Neural crest cell (in vitro differentiated cells): ENCODE measurements at places on chromosomes 4 and X.

- no peak for DNase-seq
Observed at GRCh38 chrX:38985375-38985774, 184.1 kb downstream of the MID1IP1 start.

- no peak for DNase-seq
Observed at GRCh38 chr4:128913228-128913627, 103.7 kb downstream of the JADE1 start.

GRCh38 chr4:11976726-11977263 is 548.1 kb upstream of the HS3ST1 start:
- no peak for DNase-seq

- no peak for DNase-seq
Observed at GRCh38 chr4:8880851-8881250, 9.2 kb upstream of the HMX1 start.

DNA sequence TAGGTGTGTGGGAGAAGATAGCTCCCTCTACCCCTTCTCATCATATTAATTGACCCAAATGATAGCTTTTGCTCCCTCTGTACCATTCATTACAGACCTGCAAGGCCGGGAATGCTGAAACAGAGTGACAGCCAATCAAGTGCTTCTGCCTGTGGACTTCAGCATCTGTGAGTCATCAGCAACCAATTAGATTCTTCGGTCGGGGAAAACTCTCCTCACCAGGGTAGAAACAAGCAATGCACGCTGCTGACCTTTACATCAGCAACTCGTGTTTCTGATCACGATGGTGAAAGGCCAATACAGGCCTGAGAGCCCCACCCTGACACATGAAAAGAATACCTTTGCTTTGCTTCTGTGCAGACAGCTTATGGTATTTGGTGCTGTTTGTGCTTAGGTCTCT is 347.2 kb upstream of the DDX53 start:
- peak; percentile 2 for DNase-seq

- no peak for DNase-seq
Observed at GRCh38 chrX:150697641-150698040, 4.4 kb downstream of the MTMR1 start.

DNA sequence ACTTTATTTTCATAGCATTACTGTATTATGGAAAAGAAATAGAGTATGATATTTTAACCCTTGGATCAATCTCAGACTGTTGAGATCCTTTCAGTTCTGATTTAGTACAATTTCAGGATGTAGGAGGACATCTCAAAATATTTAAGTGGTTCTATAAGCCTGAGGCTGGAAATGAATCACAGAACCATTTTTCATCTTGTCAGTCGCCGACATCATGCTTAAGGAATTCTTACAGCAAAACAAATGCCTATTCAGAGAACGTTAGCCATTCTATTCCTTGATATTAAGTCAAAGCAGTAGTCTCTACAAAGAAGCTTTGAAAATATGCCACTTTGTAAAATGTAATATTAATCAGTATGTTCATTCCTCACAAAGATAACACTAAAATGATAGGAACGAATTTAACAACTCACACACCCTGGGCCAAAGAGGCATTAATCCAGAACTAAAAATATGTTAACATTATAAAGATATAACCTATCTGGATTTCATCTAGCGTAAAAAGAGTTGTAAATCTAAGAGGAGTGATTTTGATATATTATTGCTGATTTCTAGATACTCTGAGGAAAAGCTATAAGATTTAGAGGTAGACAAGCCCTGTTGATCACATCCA is 152.0 kb downstream of the GASK1B start:
- DNase-seq = no peak

DNA sequence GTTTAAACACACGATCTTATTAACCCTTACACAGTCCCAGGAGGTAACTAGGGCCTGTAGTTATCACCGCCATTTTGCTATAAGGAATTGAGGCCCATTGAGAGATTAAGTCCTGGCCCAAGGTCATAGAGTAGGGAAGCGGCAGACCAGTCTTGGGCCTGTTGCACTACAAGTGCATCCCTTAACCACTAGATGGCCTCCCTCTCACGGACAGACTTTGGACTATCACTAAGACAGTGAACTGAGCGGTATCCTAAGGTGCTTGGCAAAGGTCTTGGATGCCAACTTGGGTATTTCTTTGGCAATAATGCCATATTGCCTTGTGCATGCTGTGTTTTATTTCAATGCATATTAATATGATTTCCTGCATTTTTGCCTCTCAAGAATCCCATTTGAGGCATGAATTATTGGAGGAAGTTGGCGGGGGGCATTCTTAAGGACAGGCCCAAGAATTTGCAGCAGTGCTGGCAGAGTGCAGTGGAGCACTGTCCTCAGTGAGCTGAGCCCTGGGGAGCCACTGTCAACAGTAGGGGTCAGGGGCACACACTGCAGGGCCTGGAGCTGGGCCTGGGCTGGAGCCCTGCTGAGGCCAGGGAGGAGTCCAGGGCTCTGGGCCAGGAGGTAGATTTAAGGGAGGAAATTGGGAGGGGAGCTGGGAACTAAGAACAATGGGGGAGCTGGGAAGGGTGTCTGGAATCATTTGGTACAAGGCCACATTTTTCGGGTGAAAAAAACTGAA is 147.4 kb downstream of the SMIM20 start:
- no peak for DNase-seq

DNA sequence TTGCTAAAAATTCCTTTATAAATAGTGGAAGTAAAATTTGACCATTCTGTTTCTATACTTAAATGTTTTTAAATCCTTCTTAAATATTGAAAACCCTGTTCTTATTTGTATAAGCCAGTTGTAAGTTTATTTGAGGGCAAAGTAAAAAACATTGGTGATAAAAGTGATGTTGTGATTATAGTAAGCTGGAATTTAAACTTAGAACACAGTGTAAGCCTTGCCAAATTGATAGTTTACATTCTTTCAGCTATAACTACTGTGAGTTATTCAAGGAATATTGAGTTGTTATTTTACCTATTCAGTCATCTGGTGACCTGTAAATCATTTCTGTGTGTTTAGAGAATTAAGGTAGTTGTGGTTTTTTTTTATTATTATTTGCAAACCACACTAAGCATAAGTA is 9.6 kb downstream of the YY2 start:
- no peak for DNase-seq

DNA sequence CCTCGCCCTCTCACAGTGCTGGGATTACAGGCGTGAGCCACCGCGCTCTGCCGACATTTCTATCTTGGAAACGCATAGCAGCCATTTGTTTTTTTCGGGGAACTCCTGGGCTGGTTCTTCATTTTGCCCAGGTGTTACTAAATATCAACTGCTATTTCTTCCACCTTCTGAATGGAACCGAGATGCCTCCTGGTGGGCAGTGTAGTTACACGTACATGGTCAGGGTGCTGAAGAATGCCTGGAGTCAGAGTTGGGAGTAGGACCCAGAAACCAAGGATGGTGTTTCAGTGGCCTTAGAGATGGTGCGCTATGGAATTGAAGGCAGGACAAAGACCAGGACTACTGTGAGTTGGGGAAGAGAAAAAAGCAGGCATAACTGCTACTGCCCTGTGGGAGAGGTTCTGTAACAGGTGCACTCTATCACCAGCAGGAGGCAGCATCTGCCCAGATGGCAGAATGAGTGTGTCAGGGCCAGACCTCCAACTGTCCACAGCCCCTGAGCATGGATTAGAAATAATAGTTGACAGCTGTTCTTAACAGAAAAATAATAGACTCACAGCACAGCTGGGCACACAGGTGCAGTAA is 81.7 kb downstream of the ZC4H2 start:
- DNase-seq = peak; percentile 5

GRCh38 chr4:98430708-98431403 is 169.7 kb downstream of the RAP1GDS1 start:
- DNase-seq = no peak
